Substantia nigra (tissue), 51 donors: ENCODE measurements at places on chromosomes 5 and 9.

DNA sequence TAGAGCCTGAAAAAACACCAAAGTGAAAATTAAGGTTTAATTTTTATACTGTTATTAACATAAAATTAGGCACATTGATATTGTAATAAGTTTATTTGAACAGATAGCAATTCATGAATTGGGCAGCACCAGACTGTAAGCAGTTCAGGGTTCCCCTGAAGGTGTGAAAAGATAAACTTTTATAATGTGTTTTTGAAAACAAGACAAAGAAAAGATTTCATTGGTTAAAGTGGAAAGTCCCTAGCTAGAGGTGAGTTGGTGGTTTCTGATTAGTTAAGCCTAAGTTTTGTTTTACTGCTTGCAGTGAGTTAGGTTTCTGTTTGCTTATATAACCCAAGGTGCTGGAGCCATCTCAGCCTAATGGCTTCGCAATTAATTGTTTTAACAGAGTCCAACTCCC, 96.5 kb upstream of the RPS23 start:
- no peak for DNase-seq

DNA sequence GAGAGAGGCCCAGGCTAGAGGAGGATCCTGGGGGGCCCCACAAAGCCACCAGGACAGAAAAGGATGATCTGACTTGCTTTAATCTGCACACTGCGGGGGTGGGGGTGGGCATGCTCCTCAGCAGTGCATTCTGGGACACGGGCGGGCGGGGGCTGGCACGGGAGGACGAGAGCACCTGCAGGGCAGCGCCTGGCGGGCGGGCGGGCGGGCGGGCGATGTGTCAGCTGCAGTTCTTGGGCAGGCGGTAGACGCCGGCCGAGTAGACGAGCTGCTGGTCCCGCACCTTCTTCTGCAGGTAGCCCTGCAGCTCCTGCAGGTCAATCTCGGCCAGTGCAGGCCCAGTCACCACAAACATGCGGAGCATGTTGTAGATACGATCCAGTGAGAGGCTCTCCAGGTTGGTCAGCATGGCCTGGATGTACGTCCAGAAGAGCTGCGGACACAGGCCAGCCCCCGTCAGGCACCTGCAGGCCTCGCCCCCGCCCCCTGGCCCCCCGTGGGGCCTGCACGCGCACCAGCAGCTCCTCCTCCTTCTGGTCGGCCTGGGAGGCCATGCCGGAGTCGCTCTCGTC, 3.0 kb upstream of the TMEM210 start:
- peak; percentile 57 for DNase-seq

DNA sequence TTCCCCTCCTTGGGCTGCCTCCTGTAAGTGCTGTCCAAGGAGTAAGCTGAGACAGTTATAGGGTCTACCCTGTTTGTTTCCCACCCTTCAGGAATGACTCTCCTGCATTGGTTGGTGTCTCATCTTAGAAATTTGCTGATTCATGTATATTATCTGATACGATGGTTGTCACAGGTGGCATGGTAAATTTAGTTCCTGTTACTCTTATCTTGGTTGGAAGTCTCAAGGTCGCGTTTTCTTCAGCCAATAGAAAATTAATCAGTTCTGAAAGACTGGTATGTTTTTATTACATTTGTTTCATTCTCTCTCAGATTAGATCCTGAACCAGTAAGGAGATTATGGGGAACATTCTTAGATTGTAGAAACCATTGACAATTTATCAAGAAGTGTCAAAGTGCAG, 42.7 kb downstream of the SCGB3A1 start:
- no peak for DNase-seq

DNA sequence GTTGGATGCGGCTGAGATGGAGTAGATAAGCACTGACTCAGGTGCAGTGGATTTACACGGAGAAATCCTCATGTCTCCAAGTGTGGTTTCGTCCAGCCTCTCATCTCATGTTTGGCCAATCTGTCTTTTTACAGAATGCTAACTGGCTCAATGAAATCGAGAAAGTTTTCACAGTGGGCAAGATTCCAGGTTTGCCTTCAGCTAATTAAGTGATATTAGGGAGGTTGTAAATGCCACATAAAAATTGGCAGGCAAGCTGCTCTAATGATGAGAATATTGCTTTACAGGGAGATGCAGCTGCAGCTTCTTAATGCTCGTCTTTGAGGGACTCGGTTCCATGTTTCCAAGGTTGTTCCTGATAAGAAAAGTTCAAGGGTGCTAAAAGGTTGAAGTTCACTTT, 23.7 kb downstream of the BARHL1 start:
- no peak for DNase-seq

DNA sequence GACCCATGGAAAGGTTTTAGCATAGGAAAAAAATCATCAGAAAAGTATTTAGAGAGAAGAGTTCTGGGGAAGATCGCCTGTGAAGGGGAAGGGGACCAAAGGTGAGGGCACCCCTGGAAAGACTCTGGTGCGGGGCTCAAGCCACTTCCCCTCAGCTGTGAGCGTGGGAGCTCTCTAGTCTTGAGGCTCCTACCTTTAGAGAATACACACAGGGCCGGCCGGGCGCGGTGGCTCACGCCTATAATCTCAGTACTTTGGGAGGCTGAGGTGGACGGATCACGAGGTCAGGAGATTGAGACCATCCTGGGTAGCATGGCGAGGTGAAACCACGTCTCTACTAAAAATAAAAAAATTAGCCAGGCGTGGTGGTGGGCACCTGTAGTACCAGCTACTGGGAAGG, 6.9 kb downstream of the TRIM41 start:
- DNase-seq, result no peak

GRCh38 chr5:149071216-149071615, 8.4 kb upstream of the SH3TC2 start:
- no peak for DNase-seq

DNA sequence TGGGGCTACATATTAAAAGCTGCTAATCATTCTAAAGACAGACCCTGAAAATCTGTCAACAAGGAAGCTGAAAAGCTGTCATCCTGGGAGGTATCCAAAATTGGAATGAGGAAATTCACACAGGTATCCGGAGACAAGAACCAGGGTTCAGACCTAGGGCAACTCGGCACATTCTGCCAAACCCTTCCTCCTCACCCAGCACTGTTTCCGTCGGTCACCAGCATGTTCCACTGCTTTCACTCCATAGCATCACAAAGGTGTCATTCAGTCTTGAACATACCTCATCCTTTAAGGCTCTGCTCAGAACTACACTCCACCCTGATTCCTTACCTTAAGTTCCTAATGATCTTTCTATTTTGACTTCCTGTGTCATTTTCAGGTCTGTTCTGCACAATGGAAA, 153.1 kb upstream of the RASA1 start:
- no peak for DNase-seq

DNA sequence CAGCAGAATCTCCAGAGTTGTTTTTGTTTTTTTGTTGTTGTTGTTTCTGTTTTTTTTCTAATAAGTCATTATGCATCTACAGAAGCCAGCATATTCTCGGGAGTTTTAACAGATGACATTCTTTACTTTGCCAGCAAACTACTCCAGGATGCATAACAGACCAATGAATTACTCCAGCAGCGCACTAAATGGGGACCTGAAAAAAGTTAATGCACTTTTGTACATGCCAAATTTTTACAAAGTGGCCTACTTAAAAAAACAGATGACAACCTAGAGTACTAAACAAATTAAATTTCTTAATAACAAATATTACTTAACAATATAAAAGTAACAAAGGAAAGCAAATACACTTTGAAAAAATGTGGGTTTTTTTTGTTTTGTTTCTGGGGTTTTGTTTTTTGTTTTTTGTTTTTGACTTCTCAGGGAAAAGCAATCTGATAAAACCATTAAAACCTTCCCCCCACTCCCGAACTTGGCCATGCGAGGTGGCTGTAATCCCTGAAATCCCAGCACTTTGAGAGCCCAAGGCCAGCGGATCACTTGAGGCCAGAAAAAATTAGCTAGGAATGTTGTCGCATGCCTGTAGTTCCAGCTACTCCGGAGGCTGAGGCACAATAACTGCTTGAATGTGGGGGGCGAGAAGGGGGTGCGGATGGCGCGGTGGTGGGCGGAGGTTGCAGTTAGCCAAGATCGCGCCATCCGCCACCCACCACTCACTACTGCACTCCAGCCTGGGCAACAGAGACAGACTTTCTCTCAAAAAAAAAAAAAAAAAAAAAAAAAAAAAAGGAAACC, 352.4 kb downstream of the CETN3 start:
- DNase-seq, result no peak

GRCh38 chr9:96163712-96164111, 138.3 kb downstream of the HSD17B3 start:
- no peak for DNase-seq

DNA sequence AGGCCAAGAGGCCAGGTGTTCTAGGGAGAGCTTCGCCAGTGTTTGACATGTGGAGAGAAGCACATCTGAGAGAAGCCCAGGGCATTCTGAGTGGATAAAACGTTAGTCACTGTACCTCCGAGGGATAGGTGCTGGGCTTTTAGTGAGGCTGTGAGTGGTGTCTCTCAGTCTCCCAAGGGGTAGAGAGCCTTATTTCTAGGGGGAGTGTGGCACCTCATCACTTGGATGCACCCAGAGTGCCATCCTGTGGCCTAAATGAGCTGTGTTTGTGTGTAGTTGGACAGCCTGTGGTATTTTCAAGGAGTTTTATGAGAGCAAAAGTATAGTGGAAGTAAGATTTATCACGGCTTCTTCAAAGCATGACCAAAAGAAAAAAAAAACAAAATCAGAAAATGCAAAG, 1046.9 kb upstream of the WWC1 start:
- no peak for DNase-seq
